ENCODE measurements at places on chromosomes 1 and 21.

GRCh38 chr1:53544728-53545515 is 85.7 kb downstream of the DMRTB1 start:
- no peak for DNase-seq

DNA sequence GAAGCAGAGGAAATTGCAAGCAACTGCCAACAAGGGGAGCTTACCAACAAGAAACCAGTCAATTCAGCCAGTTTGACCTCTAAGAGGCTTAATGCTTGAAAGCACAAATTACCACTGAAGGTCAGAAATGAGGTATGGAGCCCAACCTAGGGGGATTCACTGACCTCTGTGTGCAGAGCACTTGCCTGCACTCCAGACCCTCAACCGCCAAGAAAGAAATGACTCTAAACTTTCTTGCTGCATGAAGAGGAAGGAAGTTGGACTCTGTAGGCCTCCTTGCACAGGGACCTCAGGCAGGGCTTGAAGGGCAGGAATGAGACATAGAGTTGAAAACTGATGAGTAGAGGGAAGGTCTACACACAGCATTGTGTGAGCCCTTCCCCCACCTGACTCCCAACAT is 10.0 kb downstream of the ARMH1 start:
- no peak for DNase-seq

DNA sequence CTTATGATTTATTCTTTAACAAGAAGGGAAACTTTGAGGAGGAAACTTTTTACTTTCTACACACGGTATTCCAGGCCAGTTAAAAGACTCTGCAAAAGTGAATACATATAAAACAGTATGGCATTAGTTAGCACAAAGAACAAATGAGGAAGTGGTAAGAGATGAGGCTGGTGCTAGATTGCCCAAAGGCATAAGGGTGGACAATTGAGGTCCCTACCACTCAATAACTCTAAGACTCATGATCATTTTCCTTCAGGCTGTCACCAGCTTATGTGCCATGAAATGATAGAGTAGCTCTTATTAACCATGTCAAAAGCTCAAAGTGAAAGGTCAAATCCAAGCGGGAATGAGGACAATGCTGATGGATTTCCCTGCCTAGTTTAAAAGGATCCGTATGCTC is 124.5 kb downstream of the TBX15 start:
- no peak for DNase-seq

- no peak for DNase-seq
These were observed 582.8 kb downstream of the MATN1 start for GRCh38 chr1:30140566-30140965.

- no peak for DNase-seq
These were observed 20.3 kb upstream of the TMEM222 start for GRCh38 chr1:27301582-27302199.

DNA sequence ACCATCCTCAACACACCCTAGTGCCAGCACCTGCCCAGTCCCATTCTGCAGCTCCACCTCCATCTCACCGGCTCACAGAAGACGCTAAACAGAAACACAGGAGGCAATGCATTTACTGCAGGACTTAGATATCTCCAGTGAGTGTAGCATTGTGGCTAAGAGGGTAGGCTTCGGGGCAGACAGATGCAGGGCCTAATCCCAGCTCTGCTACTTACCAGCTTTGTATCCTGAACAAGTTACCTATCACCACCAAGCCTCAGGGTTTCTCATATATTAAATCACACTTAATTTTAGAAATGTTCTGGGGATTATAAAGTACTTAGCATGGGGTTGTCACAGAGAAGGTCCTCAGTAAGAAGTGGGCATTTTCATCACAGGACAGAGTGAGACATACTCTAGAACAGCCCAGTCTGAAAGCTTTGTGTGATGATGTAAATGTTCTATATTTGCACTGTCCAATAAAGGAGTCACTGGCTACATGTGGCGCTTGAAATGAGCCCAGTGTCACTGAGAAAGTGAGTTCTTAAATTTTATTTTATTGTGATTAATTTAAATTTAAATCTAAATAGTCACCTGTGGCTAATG is 149.3 kb upstream of the C8B start:
- DNase-seq, result no peak

DNA sequence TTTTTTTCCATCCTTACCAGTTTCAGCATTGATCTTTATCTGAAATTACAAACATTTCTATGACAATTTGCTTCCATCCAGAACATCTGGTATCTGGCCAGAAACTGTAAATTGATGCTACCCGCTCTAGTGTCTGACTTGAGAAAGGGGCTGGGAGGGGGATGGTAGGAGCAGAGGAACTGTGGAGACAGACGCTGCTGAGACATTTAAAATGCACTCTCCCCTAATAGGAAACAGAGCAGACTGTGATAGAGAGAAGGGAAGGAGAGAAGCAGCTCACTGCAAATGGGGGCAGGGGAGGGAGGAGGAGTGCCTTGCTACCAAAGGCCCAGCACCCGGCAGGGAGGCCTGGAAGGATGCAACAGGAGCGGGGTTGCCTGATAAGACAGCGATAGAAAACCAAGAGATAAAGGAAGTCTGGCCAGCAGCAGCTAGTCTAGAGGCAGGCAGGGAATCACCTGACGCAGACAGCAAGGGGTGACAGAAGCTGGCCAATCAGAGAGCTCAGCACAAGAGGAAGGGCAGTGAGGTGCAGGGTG is 195.5 kb upstream of the NFIA start:
- DNase-seq, result no peak

DNA sequence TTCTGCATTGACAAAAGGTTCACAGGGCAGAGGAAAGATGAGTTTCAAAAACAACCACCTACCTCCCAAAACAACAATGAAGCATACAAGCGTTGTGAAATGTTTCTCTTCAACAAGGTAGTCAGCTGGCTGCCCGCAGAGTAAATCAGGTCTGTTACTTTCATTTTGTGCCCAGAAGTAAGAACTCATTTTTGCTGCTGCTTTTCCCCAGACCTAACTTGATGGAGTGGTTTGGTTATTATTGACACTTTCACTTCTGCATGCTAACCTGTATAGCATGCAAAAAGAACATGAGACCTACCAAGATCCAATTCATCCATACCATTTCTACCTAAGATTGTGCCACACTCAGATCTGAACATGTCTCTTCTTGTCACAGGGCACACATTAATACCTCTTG is 1.3 kb downstream of the SLC9C2 start:
- peak; percentile 6 for DNase-seq

- DNase-seq, result no peak
These were observed 45.2 kb upstream of the LYST start for GRCh38 chr1:235911876-235912275.

GRCh38 chr21:42021371-42022090 is 11.4 kb upstream of the ZBTB21 start:
- DNase-seq, result no peak

DNA sequence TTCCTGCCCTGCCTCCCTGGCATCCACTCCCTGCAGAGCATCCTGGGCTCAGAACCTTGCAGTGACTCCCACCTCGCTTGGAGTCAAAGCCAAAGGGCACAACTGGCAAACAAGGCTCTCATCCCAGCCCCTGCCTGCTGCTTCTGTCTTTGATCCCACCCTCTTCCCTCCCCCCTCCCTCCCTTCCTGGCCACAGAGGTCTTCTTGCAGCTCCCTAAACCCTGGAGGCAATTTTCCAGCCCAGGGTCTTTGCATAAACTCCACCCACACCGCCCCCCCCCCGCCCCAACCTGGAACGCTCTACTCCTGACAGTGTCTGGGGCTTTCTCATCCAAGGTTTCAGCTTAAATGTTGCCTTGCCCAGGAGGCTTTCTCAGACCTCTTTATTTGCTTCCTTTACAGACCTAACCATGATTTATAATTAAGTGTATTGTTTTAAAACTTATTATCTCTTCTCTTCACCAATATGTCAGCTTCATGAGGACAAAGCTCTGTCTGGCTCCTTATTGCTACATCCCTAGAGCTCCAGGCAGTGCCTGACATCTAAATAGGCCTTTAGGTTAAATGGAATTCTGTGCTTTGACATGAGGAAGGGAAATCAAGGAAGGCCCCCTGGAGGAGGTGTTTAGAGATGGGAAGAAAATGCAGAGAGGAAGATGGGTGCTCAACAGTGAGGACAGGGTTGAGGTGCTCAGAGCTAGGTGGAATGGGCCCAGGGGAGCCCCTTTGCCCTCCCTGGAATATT is 37.7 kb upstream of the PADI1 start:
- no peak for DNase-seq

DNA sequence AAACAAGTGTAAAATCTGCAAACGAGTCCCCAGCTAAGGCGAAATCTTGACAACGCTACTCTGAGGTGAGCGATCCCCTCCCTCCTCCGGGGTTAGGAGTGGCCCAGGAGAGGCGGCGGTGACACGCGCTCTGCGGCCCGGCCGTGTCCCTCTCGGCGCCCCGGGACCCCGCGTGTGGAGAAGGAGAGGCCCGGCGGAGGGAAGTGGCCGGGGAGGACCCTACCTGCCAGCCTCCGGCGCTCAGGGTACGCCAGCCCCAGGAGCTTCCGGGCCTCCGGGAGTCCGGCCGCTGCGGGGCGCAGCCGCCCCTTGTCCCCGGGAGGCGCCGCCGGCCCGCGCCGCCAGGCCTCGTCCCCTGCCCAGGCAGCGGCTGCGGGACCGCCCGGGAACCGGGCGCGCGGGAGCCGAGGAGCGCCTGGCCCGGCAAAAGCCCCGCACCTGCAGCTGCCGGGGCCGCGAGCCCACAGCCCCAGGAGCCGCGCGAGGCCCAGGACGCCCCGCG is 543 bp downstream of the ABCB10 start:
- peak; percentile 26 for DNase-seq

GRCh38 chr1:32724678-32725614 is 22.4 kb upstream of the SYNC start:
- DNase-seq, result peak; percentile 93

DNA sequence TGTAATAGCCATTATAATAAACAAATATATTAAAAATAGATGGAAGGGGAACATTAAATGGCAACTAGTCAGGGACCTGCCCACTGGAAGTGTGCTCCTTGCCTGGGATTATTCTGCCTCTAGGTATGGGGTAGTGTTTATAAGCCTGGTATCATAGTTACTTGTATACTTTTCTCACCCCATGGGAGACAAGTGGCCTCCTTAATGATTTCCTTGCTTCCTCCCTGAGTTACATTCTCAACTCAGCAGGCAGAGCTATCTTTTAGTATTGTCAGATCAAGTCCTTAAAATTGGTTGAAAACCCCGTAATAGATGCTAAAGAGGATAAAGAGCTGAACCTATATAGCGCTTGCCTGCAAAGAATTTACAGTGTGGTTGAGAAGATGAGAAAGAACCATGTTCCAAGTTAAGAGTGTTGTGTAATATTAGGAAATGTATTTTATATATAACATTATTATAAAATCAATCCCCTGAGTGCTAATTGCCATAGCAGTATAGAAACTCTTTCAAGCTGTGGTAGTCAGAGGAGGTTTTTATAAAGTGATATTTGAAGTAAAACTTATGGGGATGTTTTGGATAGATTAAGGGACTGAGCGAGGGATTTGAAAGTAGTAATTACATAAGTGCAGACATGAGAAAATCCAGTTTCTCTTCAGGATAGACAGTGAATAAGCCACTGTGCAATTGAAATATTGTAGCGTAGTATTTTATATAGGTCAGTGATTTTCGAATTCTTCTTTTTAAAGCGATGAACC is 106.5 kb downstream of the SPATA46 start:
- no peak for DNase-seq

- peak; percentile 90 for DNase-seq
These were observed 10.3 kb upstream of the LMNA start for GRCh38 chr1:156104065-156104810.

- DNase-seq, result no peak
These were observed 13.4 kb downstream of the SLC22A15 start for GRCh38 chr1:115989699-115990098.

DNA sequence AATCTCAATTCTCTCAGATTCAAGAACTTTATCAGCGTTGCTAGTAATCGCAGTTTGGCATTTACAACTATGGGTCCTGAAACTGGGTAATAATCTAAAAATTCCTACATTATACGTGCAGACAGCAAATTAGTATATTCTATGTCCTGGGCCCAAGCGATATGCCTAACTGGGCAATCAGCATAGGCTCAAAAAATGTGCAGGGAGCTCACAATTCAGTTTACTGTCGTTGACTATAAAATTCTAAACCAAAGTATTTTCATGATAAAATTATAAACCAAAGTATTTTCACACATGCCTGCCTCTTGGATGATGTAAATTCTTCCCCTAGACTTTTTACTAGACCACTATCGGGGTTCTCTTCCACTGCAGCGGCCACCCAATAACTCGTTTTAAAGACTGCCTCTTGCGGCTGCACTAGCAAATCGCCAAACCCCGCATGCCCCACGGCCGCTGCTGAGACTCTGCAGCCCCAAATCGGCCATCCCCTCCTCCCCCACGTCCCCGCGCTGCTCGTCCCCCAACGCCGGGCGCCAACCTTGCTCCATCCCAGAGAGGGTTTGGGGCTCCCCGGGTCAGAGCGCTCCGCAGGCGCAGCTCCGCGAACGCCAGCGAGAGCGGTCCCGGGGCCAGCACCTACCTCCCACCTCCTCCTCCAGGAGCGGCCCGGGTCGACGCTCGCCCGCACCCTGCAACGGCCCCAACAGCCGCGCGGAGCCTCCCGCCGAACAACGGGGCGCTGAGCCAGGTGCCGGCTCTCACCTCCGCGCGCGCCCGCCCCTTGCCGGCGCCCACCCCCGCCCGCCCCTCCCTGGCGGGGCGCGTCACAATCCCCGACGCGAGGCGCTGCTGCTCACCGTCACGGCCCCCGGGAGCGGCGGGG is 506 bp downstream of the SSX2IP start:
- DNase-seq, result no peak

DNA sequence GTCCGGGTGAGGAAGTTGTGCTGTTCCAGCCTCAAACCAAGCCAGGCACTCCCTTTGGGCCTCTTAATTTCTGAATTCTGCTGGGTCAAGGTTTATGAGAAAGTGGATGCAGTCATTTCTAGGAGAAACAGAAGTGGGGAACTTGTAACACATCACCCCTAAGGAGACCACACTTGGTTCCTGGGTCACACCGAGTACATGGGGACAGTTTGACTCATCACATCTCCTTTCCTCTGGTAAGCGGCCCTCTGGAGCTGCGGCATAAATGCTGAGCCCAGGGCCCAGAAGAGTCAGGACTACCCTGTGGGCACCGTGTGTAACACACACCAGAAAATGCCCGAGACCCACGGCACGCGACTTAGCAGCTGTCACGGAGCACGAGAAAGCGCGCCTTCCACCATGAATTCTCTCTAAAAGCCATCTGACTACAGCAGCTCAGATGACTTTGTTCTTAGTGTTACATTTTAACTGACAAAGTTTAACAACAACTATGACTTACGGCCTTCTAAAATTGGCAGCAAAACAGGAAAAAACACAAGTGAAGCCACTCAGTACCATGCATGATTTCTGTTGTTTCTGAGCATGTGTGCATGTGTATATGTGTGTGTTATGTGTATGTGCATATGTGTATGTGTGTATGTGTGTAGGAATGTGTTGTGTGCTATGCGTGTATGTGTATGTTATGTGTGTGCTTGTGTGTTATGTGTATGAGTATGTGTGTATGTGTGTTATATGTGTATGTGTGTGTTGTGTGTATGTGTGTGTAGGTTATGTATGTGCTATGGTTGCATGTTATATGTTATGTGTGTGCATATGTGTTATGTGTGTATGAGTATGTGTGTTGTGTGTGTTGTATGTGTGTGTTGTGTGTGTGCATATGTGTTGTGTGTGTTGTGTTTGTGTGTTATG is 50.8 kb downstream of the TOMM20 start:
- DNase-seq, result no peak

All from mammary epithelial cell (primary cell).